ENCODE measurements at places on chromosomes 5 and 9.

GRCh38 chr5:26761045-26761444 is 277.3 kb downstream of the CDH9 start:
- no peak for DNase-seq

- DNase-seq: peak; percentile 18
These were observed 22.1 kb downstream of the MRRF start for GRCh38 chr9:122286764-122287163.

DNA sequence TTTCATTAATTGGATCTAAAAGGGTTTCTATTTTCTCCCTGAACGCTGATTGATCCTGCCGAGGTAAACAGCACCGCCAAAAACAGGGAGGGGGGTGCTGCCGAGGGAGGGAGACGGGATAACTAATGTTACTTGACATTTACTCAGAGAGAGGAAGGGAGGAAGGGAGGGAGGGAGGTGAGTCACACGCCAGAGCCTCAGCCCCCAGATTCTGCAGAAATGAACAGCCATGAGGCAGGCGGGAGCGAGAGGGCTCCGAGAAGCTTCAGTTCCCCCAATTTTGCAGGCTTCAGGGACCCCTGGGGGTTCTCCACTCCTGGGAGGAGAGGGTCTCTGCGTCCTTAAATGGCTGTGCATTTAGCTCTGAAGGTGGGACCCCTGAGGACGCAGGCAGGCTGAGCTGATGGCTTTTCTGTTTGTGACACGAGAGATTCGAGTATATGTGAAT is 59.1 kb upstream of the IER5L start:
- no peak for DNase-seq

- DNase-seq: no peak
These were observed 39.9 kb downstream of the DUSP1 start for GRCh38 chr5:172730981-172731679.

DNA sequence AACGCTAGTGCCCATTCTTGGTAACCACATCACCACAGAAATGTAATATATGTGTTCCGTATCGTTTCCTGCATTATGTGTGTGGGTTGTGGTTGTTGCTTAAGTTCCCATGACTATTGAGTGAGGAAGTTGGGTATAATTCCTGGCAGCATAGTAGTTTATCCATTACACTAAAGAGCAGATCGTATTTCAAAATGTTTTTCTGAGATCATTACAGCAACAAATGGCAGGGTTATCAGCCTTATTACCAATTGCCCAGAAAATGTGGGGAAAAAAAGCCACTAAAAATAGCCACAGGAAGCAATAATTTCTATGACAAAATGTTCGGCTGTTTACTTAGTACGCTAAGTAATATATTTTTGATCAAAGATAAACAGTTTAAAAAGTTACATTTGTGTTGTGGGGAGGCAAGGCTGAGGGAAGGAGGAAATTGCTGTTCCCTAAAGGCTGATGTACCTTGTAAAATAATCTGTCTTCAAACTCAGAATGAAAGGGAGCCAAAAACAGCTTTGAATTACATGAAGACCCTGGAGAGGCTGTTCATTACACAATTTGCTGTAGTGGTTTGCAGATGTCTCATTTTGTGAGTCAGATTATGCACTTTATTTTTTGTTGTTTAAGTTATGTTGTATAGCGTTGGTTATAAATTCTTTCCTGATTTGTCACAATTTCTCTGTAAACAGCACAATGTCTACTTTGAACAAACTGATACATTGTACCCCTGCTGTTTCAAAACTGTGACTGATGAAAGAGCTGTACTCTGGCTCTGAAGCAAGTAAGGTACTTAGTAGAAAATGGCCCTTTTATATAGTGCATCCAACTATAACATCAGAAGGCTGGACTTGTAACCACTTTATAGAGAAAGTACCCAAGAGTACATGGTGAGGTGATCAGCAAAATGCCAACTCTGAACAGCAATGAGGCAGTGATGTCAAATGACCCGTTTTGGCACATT is 1028.5 kb downstream of the NR2F1-AS1 start:
- DNase-seq: no peak

DNA sequence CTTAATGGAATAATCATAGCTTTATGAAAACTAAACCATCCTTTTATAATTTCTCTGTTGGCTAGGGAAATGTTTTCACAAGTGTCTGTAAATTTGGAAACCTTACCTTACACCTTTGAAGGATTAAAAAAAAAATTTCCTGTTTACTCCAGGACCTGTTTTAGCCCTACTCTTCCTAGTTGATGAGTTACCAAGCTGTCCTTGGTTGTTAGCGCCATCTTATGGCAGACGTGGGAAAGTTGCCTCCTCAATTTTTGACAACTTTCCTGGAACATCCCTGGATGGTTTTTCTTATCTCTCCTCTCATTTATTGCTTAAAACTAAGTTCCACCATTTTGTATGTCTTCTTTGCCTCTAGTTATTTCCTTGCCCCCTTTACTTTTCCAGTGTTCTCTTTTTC is 25.7 kb downstream of the ZSWIM6 start:
- DNase-seq: peak; percentile 18

DNA sequence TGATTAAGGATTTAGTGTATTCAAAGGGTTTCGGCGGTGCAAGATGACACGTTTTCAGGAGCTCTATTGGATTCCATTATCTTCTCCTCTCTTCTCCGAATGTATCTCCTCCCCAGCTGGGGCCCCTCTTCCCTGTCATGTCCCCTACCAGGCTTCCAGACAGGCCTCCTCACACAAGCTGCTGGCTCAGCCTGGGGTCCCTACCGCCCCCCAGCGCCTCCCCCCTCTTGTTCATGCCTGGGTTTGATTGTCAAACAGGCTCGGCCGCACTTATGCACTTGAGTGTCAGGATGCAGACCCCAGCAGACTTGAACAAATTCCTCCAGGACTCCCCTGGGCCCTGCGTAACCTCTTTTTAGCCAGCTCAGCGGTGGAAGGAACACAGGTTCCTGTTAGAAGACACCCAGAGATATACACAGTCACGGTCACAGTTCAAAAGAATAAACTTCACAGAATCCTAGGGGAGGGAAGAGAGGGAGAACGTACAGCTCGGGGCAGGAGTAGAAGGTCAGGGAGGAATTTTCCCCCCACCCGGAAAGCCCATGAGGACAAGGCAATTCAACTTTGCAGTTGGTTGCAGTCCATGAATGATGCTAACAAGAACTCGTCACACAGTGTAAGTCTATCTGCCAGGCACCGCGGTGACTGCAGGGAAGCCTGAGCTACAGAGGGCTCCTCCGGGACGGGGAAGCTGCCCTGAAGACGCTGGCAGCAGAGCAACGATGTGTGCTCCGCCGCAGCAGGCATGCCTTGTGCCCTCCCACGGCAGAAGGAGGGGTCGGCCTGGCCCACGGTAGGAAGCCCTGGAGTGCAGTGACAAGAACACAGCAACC is 560.0 kb downstream of the BNC2 start:
- DNase-seq: no peak

GRCh38 chr9:22383718-22384117 is 62.9 kb upstream of the DMRTA1 start:
- no peak for DNase-seq

- no peak for DNase-seq
These were observed 93.4 kb upstream of the DMAC1 start for GRCh38 chr9:7892975-7893374.

- DNase-seq: peak; percentile 90
These were observed 1.5 kb downstream of the PARP8 start for GRCh38 chr5:50667653-50668595.

GRCh38 chr5:72160959-72161358 is 53.7 kb downstream of the MAP1B start:
- no peak for DNase-seq

DNA sequence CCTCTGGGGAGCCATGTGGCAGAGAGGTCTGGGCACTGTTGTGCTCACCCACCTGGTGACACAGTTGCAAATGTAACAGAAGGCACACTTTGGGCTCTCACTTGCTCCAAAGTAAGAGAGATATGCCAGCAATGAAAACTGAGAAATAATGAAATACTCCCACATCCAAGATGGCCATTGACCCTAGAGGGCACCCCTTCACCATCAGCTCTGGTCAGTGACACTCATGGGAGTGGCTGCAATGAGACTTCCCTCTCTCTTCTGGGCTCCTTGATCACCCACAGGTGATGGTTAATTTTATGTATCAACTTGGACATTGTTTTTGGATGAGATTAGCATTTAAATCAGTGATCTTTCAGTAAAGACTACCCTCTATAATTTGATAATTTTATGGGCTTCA is 248.4 kb downstream of the CDH12 start:
- no peak for DNase-seq

DNA sequence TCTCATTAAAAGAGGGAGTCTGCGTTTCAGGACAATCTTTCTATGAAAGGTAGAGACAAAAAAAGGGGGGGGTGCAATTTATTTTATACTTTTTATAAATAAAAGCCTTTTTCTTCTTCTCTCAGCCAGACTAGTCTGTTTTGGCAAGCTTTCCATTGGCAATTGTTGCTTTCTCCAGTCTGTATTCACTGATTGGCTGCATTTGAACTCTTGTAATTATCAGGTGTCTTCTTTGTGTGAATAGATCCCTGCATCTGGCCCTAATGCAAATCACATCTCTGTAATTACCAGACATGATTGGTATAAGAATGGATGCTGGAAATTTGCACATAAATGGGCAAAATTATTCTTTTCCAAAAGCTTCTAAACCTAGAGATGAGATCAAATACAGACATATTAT is 7.6 kb upstream of the EQTN start:
- no peak for DNase-seq

DNA sequence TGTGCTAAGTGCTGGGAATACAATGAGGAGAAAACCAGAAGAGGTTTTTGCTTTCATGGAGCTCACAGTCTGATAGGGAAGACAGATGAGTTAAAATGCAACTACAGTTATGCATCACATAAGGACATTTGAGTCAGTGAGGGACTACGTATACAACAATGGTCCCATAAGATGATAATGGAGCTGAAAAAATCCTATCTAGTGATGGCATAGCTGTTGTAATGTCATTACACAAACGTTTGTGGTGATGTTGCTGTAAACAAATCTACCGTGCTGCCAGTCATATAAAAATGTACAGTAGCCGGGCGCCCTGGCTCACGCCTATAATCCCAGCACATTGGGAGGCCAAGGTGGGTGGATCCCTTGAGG is 110.1 kb upstream of the RAD23B start:
- DNase-seq: peak; percentile 65

DNA sequence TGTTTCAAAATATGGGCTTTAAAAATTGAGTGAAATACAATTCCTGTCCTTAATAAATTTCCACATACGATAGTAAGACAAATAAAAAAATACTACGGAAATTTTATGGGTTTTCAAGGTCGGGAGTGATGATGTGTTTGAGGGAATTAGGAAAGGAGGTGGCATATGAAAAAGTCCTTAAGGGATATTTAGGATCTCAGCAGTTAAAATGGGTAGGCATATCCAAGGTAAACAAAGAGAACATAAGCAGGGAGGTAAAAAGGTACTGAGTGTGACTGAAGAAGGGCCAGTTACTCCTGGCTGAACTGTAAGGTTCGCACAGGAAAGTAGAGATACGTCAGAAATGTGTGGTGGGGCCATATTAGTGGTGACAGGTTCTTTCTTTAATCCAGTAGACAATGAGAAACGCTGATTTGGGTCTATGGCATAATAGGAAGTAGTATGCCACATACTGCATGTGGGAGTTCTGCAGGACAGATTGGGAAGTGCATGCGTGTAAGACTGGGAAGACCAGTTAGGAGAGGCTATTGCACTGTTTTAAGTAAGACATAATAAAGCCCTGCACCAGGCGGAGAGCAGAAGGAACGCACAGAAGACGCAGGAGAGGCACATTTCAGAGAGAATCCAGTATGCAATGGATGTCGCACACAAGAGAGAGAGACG is 937 bp upstream of the HMGCR start:
- DNase-seq: peak; percentile 52

- DNase-seq: no peak
These were observed 1.1 kb upstream of the SPRY4 start for GRCh38 chr5:142325725-142326479.

GRCh38 chr9:124198948-124199347 is 58.8 kb upstream of the NEK6 start:
- no peak for DNase-seq

DNA sequence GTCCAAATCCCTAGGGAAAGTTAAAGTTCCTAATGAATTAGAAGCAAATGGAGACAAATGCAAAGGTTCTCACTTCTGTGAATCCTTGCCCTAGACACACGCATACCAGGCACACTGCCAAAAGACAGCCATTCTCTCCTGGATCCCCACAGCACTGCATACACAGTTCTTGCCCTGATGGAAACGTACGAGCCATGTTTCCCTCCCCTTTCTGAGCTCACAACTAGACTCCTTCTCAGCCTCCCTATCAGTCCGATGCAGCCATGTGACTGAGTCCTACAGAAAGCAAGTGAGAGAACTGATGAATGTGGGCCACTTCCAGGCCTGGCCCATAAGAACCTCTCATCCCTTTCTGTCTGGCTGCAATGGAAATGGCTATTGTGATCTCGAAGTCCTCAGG is 92.0 kb downstream of the ZNF608 start:
- DNase-seq: no peak

GRCh38 chr5:133565993-133566392 is 46.3 kb downstream of the FSTL4 start:
- peak; percentile 16 for DNase-seq

- peak; percentile 76 for DNase-seq
These were observed at the start of gene GAS1 for GRCh38 chr9:86947146-86948073. GAS1 (minus strand) TSS chr9:86947506; CDS start chr9:86946779, 727 bp downstream.

GRCh38 chr9:74117731-74118130 is 379.4 kb upstream of the RORB start:
- DNase-seq: no peak

GRCh38 chr5:149793256-149793550 is 63.1 kb downstream of the PPARGC1B start:
- DNase-seq: no peak

DNA sequence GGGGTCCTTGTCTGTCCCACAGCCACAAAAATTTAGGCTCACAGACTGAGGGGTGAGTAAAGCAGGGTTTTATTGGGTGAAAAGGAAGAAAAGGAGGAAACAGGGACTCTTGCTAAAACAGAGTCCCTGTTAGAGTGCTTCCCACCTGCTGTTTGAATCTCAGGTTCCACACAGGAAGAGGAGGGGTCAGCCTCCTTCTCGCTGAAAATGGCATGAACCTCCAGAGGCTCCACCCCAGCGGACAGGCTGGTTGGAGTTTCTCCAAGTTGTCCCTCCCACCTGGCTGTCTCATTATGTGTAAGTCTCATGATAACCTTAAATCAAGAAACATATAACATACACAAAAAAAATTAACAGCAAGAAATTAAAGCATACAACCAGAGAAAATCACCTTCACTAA is 28.3 kb upstream of the UHRF2 start:
- DNase-seq: peak; percentile 20

DNA sequence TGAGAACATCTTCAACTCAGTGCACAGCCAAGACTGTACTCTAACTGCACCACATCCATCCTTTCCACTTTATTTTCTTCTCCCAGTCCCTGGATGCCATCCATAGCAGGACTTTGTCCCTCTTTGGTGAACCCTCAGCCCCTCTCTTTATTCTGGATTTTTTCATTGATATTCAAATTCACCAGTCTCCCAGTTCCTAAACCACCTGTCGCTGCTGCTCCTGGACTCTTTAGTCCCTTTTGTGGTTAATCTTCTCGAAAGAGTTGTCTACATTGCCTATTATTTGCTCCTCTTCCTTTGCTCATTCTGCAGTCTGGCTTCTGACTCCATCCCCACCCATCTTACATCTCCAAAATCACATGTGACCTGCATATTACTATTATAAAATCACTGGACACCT is 59.4 kb upstream of the ZSWIM6 start:
- no peak for DNase-seq

Data from GM12865 (cell line).